ENCODE measurements at places on chromosomes 5 and 9.

DNA sequence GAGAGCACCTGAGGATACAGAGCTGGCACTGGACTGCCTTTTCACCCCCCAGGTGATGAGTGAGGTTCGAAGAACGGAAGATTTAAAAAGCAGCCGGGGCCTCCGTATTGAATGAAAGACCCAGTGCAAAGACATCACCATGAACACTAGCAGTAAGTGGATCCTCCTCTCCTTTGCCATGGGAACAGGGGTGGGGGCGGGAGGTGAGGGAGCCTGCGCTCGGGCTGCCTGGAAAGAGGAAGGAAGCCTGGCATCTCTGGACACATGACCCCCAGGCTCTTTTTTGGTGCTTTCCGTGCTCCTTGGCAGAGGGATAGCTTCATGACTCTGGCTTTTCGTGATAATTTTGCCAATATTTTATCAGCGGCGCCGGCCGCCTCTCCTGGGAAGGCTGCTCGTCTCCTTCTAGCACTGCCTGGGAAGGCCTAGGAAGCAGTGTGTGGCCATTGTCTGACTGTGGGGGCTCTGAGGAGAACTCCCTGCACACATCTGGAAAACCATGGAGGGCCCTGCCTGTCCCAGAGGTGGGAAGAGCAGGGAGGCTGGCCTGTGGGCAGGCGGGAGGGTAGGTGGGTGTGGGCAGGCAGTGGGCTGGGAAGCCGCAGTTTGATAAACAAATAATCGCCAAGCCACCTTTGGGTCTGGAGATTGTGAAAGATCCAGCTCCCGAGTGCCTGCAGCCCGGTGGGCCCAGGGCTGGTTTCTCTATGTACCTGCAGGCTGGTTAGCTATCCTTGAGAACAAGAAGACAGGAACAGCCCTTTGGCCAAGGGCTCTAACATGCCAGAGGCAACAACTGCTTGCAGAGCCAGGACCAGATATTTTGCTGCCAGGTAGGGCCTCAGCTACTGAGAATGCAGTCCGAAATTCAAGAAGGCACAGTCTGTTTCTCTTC, 911 bp downstream of the ABLIM3 start:
- peak; percentile 54 for DNase-seq

- peak; percentile 35 for DNase-seq
Measured at GRCh38 chr9:116471093-116471906, 215.8 kb upstream of the TRIM32 start.

GRCh38 chr9:85344901-85345300, 396.9 kb downstream of the AGTPBP1 start:
- no peak for DNase-seq

- DNase-seq, result no peak
Measured at GRCh38 chr9:105385381-105385985, 62.4 kb upstream of the FSD1L start.

DNA sequence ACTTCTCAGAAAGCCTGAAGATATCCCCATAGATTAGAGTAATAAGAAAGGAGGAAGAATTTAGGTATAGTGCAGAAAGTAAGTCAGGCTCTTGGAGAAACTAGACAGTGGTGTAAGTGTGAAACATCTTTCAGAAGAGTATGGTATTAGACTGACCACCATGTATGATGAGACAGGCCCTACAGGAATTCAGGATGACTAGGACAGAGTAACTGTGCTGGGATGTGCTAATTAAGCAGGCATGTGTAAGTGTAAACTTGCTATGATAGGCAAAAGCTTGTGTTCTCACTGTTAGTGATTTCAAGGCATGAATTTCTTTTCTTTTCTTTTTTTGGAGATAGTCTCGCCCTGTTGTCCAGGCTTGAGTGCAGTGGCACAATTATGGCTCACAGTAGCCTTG, 70.8 kb downstream of the RAB24 start:
- DNase-seq, result no peak

GRCh38 chr5:2759696-2760461, 8.4 kb upstream of the IRX2 start:
- DNase-seq, result no peak

DNA sequence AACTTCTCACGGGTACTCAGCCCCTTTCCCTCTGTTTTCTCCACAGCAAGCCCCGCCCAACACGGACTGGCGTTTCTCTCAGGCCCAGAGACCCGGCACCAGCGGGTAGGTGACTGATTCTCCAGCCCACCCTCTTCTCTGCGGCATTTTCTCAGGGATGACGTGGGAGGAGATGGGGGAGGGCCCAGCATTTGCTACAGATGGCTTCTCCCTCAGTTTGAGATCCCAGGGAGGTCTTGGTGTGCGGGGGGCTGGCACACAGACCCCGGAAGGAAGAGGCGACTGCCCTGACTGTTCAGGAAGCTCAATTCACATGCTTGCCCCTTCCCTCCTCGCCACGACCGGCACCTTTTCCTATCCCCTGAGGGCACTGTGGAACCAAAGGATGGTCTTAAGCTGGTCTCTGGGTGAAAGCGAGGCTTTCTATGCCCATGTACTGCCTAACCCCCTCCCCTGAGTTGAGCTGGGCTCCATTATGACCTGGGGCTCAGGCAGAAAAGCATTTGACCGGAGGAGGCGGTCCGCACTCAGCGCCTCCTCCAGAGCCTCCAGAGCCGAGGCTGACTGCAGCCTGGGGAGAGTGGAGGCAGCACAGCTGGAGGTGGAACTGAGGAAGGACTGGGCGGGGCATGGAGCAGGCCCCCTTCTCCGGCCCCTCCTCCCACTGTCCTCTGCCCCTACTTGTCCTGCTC, 6.0 kb downstream of the PCDHGC5 start:
- no peak for DNase-seq

Measured in left ventricle myocardium superior (tissue), 1 donor.